Astrocyte (in vitro differentiated cells and primary cell): ENCODE measurements at places on chromosomes 3 and 15.
A peak's percentile ranks its signal among the peaks of the same experiment; 100 is the strongest.

- H3K4me1 ChIP-seq: no peaks in the 10 kb centered on the region
- peaks cover 6% of the 10 kb centered on the region for H3K27me3 ChIP-seq
- H3K27ac ChIP-seq: no peak overlapping the region
- H3K36me3 ChIP-seq: no peaks in the 10 kb centered on the region
These were observed 84.4 kb upstream of the C2CD4B start for GRCh38 chr15:62249501-62249900.

- peak overlapping the region; percentile 51 for H3K4me3 ChIP-seq
- DNase-seq: peak; percentile 87
- peak overlapping the region; percentile 42 for H3K27ac ChIP-seq
- H3K4me1 ChIP-seq: peaks cover 24% of the 10 kb centered on the region
- no peaks in the 10 kb centered on the region for H3K36me3 ChIP-seq
These were observed 87.0 kb upstream of the ALDH1L1 start for GRCh38 chr3:126267169-126267975.

GRCh38 chr15:65051266-65051665 is 6.1 kb downstream of the SLC51B start:
- no peaks in the 10 kb centered on the region for H3K27me3 ChIP-seq
- H3K4me1 ChIP-seq: peaks cover 17% of the 10 kb centered on the region
- DNase-seq: no peak
- H3K36me3 ChIP-seq: no peaks in the 10 kb centered on the region

- H3K4me1 ChIP-seq: peaks cover 14% of the 10 kb centered on the region
- no peaks in the 10 kb centered on the region for H3K27me3 ChIP-seq
- no peak for DNase-seq
- H3K36me3 ChIP-seq: peaks cover 10% of the 10 kb centered on the region
These were observed 28.4 kb downstream of the PML start for GRCh38 chr15:74022706-74023470.

DNA sequence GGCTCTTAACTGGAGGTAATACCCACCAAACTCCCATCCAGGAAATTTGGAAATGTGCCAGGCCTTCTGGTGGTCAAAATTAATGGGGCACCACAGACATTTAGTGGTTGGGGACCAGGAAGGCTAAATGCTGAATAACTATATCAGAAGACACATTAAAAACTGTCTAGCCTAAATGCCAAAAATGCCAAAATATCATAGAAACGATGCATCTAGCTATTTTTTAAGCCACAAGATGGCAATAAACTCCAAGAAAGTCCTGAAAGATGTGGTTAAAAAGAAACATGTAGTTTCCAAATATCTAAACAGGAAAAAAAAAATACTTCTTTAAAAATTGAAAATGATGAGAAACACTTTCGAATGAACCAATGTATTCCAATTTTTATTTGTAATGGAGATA is 19.9 kb downstream of the CCDC14 start:
- H3K27ac ChIP-seq: no peak overlapping the region
- H3K4me3 ChIP-seq: no peak overlapping the region
- no peak for DNase-seq
- H3K27me3 ChIP-seq: no peaks in the 10 kb centered on the region

- H3K36me3 ChIP-seq: peaks cover 3% of the 10 kb centered on the region
- H3K27ac ChIP-seq: no peak overlapping the region
- H3K4me3 ChIP-seq: no peak overlapping the region
These were observed 35.1 kb downstream of the POC1A start for GRCh38 chr3:52119099-52119498.

- no peaks in the 10 kb centered on the region for H3K36me3 ChIP-seq
- no peak overlapping the region for H3K4me3 ChIP-seq
- H3K4me1 ChIP-seq: peaks cover 6% of the 10 kb centered on the region
- DNase-seq: no peak
- H3K27me3 ChIP-seq: peaks cover 2% of the 10 kb centered on the region
- H3K27ac ChIP-seq: no peak overlapping the region
These were observed 66.2 kb upstream of the ONECUT1 start for GRCh38 chr15:52856286-52856685.

DNA sequence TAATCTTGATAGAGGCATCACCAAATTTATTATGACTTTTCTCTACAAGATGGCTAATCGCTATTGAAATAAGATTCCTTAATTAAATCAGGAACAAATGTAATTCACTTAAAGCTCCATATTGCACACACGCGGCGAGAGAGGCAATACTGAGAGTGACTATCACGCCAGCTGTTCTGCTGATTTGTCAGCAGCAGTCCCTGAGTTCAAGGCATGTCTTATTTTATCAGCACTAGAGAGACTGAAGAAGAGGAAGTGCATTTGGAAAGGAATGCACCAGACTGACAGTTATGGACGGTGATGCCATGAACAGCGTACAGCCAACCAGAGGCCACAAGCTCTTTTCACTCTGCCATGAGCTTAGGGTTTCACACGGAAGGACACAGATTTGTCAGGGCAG is 83.6 kb upstream of the SLCO3A1 start:
- H3K27me3 ChIP-seq: no peaks in the 10 kb centered on the region
- no peak overlapping the region for H3K27ac ChIP-seq
- no peak overlapping the region for H3K4me3 ChIP-seq
- no peaks in the 10 kb centered on the region for H3K36me3 ChIP-seq

GRCh38 chr3:168003911-168004310 is 91.8 kb downstream of the GOLIM4 start:
- DNase-seq: no peak
- no peaks in the 10 kb centered on the region for H3K27me3 ChIP-seq
- H3K4me1 ChIP-seq: no peaks in the 10 kb centered on the region
- no peak overlapping the region for H3K4me3 ChIP-seq

DNA sequence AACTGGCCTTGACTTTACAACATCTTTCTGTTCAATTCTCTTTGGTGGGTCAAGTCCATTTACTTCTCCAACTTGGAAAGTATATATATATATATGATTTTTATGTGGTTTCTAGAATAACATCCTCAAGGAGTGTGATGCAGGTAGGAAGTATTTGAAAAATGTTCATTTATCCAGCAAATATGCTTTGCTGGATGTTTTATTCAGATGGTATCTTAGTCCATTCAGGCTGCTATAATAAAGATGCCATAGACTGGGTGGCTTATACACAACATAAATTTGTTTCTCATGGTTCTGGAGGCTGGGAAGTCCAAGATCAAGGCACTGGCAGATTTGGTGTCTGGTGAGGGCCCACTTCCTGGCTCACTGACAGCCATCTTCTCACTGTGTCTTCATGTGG is 168.7 kb upstream of the RASGRP1 start:
- no peak overlapping the region for H3K4me3 ChIP-seq
- H3K4me1 ChIP-seq: no peaks in the 10 kb centered on the region
- no peaks in the 10 kb centered on the region for H3K36me3 ChIP-seq

GRCh38 chr15:96331945-96332636 is 1.6 kb downstream of the NR2F2 start:
- H3K36me3 ChIP-seq: peaks cover 28% of the 10 kb centered on the region
- peak; percentile 35 for DNase-seq
- H3K4me3 ChIP-seq: peak overlapping the region; percentile 99
- H3K27ac ChIP-seq: peak overlapping the region; percentile 86
- no peaks in the 10 kb centered on the region for H3K27me3 ChIP-seq

- H3K4me1 ChIP-seq: peaks cover 8% of the 10 kb centered on the region
- H3K36me3 ChIP-seq: peaks cover 61% of the 10 kb centered on the region
- H3K4me3 ChIP-seq: no peak overlapping the region
These were observed 43.9 kb downstream of the HEG1 start for GRCh38 chr3:125011941-125012340.

- no peaks in the 10 kb centered on the region for H3K27me3 ChIP-seq
- H3K4me1 ChIP-seq: no peaks in the 10 kb centered on the region
- H3K27ac ChIP-seq: no peak overlapping the region
- H3K36me3 ChIP-seq: no peaks in the 10 kb centered on the region
- H3K4me3 ChIP-seq: no peak overlapping the region
These were observed 24.6 kb upstream of the APEH start for GRCh38 chr3:49649576-49649975.

- H3K36me3 ChIP-seq: no peaks in the 10 kb centered on the region
- no peaks in the 10 kb centered on the region for H3K27me3 ChIP-seq
- H3K4me3 ChIP-seq: peak overlapping the region; percentile 97
- peak; percentile 73 for DNase-seq
- H3K4me1 ChIP-seq: peaks cover 6% of the 10 kb centered on the region
These were observed 869 bp upstream of the TSC22D2 start for GRCh38 chr3:150407051-150407807.

DNA sequence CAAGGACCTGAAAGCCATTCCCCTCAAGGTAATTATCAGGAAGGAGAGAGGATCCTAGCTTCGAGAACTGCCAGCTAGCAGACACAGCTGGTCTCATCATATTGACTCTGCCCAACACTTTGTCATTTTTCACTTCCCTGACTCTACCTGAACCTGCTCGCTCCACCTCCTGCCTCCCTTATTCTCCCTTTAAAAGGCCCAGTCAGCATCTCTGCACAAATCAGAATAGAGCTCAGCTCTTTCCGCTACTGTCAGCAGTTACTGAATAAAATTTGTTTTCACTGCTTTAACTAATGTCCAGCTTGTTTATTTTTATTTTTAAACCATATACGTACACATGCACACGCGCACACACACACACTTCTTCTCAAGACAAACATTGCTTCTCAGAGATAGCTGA is 57.2 kb upstream of the MCF2L2 start:
- no peak overlapping the region for H3K27ac ChIP-seq
- H3K4me1 ChIP-seq: peaks cover 10% of the 10 kb centered on the region
- H3K4me3 ChIP-seq: no peak overlapping the region
- no peaks in the 10 kb centered on the region for H3K27me3 ChIP-seq
- no peak for DNase-seq

DNA sequence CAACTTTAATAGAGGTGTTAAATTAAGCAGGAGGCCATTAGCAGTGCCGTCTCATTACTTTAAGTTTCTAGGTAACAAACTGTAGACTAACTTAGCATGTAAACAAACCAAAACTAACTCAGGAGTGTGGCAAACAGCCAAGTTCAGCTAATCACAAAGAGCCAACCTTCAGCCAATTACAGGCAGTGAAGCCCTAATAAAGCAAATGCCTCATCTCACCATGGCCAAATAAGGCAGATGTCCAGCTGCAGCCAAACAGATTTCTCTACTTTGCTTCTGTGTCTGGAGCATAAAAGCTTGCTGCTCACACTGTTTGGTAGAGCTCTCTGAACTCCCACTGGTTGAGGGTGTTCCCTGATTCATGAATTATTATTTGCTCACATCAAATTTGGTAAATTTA is 835.4 kb upstream of the GBE1 start:
- H3K4me1 ChIP-seq: no peaks in the 10 kb centered on the region
- no peaks in the 10 kb centered on the region for H3K36me3 ChIP-seq
- no peak overlapping the region for H3K27ac ChIP-seq
- H3K4me3 ChIP-seq: no peak overlapping the region
- no peak for DNase-seq
- no peaks in the 10 kb centered on the region for H3K27me3 ChIP-seq

GRCh38 chr3:194775266-194775665 is 89.6 kb downstream of the FAM43A start:
- H3K4me3 ChIP-seq: no peak overlapping the region
- no peak for DNase-seq
- H3K36me3 ChIP-seq: no peaks in the 10 kb centered on the region
- H3K4me1 ChIP-seq: peaks cover 16% of the 10 kb centered on the region

GRCh38 chr3:21962456-21962855 is 211.4 kb upstream of the ZNF385D start:
- no peaks in the 10 kb centered on the region for H3K36me3 ChIP-seq
- DNase-seq: peak; percentile 53
- H3K27me3 ChIP-seq: no peaks in the 10 kb centered on the region
- no peaks in the 10 kb centered on the region for H3K4me1 ChIP-seq

- no peak overlapping the region for H3K4me3 ChIP-seq
- no peaks in the 10 kb centered on the region for H3K36me3 ChIP-seq
- no peak overlapping the region for H3K27ac ChIP-seq
- DNase-seq: no peak
- no peaks in the 10 kb centered on the region for H3K27me3 ChIP-seq
- no peaks in the 10 kb centered on the region for H3K4me1 ChIP-seq
These were observed 137.7 kb downstream of the ARPP21 start for GRCh38 chr3:35777065-35777464.

- H3K4me3 ChIP-seq: no peak overlapping the region
- no peak overlapping the region for H3K27ac ChIP-seq
- no peak for DNase-seq
These were observed 54.9 kb upstream of the TBC1D21 start for GRCh38 chr15:73818308-73818985.

DNA sequence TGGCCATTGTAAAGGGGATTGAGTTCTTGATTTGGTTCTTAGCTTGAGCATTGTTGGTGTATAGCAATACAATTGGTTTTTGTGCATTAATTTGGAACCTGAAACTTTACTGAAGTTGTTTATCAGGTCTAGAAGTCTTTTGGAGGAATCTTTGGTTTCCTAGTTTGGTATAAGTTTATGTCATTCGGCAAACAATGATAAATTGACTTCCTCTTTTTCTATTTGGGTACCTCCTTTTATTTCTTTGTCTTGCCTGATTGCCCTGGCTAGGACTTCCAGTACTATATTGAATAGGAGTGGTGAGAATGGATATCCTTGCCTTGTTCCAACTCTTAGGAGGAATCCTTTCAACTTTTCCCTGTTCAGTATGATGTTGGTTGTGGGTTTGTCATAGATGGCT is 32.1 kb downstream of the SPESP1 start:
- H3K4me1 ChIP-seq: no peaks in the 10 kb centered on the region
- no peak overlapping the region for H3K4me3 ChIP-seq
- H3K27ac ChIP-seq: no peak overlapping the region
- no peaks in the 10 kb centered on the region for H3K36me3 ChIP-seq
- DNase-seq: no peak

DNA sequence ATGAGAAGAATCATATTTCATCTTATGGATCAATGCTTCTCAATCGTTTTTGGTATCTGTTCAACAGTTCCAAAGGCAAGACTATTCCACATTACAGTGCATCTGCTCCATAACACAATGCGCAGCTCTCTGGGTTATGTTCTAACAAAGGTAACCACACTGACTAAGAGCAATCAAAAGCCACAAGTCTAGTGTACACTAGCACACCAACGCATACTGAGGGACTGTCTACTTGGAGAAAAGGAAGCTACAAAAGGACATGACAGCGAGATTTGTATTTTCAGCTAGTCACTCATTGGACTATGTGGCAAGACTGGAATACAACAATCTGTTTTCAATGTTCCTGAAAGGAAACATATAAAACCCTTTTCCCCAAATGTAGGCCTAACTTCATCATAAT is 35.8 kb downstream of the SETD2 start:
- no peaks in the 10 kb centered on the region for H3K4me1 ChIP-seq
- no peak overlapping the region for H3K4me3 ChIP-seq

GRCh38 chr3:179969525-179969924 is 67.2 kb downstream of the PEX5L start:
- no peaks in the 10 kb centered on the region for H3K27me3 ChIP-seq
- no peak overlapping the region for H3K4me3 ChIP-seq
- no peaks in the 10 kb centered on the region for H3K4me1 ChIP-seq
- peak; percentile 16 for DNase-seq
- no peaks in the 10 kb centered on the region for H3K36me3 ChIP-seq
- no peak overlapping the region for H3K27ac ChIP-seq

- H3K4me3 ChIP-seq: no peak overlapping the region
- DNase-seq: no peak
These were observed 1.2 kb downstream of the RASGRF1 start for GRCh38 chr15:79089331-79089889.
